Thymus (tissue), 14 donors: ENCODE measurements at places on chromosomes 7 and 10. TPM values are rescaled to one million over a fixed set of nuclear protein-coding genes. Genes with fewer than 3 reads are reported as not detected.

- DNase-seq, result no peak
- no peaks in the 10 kb centered on the region for H3K36me3 ChIP-seq
- H3K4me3 ChIP-seq, result no peak overlapping the region
- no peak overlapping the region for H3K27ac ChIP-seq
- no peaks in the 10 kb centered on the region for H3K27me3 ChIP-seq
- no peaks in the 10 kb centered on the region for H3K4me1 ChIP-seq
Measured at GRCh38 chr10:1249142-1249920, 193.1 kb downstream of the WDR37 start.

SFTPA1 gene
- total RNA-seq, result 1.4 TPM

DNA sequence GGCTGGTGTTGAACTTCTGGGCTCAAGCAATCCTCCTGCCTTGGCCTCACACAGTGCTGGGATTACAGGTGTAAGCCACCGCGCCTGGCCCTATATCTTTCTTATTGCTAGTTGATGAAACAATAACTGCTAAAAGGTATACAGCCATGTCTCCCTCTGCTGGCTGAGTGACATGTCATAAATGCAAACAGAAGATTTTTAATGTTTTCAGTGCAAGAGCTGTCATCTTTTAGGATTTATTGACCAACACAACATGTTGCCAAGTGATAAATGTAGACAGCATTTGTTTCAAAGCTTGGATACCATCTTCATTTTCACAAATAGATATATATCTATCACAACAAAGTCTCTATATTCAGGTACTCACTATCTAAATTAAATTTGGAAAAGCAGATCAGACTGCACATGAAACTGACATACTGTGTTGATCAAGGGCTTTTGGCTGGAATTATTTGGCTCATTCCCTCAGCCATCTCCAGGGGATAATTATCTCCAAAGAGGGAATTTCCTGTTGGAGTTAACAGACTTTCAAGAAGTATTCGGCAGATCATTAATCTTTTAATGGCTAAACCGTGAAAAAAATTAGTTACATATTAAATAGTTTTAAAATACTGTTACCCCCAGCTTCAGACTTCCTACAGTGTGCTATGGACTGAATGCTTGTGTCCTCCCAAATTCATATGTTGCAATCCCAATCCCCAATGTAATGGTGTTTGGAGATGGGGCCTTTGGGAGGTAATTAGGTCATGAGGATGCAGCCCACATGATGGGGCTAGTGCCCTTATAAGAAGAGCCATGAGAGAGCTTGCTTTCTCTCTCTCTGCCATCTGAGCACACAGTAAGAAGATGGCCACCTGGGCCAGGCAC is 41.3 kb upstream of the SRPK2 start:
- H3K4me1 ChIP-seq, result no peaks in the 10 kb centered on the region
- DNase-seq, result peak; percentile 49
- H3K4me3 ChIP-seq, result no peak overlapping the region
- no peaks in the 10 kb centered on the region for H3K36me3 ChIP-seq
- H3K27ac ChIP-seq, result no peak overlapping the region
- H3K27me3 ChIP-seq, result no peaks in the 10 kb centered on the region

- H3K4me3 ChIP-seq, result no peak overlapping the region
- H3K4me1 ChIP-seq, result peaks cover 12% of the 10 kb centered on the region
- peak; percentile 28 for DNase-seq
- H3K27me3 ChIP-seq, result no peaks in the 10 kb centered on the region
Measured at GRCh38 chr7:112080441-112080840, 125.8 kb downstream of the DOCK4 start.

RPA3 gene
- total RNA-seq, result 117 TPM

OR2A5 gene
- total RNA-seq, result not detected

GRCh38 chr10:87940210-87940609 is 76.8 kb downstream of the PTEN start:
- H3K36me3 ChIP-seq, result peaks cover 50% of the 10 kb centered on the region
- no peak overlapping the region for H3K27ac ChIP-seq
- H3K4me3 ChIP-seq, result no peak overlapping the region
- DNase-seq, result no peak

GRCh38 chr10:95522117-95522516 is 39.1 kb downstream of the SORBS1 start:
- no peak overlapping the region for H3K4me3 ChIP-seq
- H3K27me3 ChIP-seq, result no peaks in the 10 kb centered on the region
- DNase-seq, result no peak
- H3K4me1 ChIP-seq, result no peaks in the 10 kb centered on the region
- H3K27ac ChIP-seq, result no peak overlapping the region

DNA sequence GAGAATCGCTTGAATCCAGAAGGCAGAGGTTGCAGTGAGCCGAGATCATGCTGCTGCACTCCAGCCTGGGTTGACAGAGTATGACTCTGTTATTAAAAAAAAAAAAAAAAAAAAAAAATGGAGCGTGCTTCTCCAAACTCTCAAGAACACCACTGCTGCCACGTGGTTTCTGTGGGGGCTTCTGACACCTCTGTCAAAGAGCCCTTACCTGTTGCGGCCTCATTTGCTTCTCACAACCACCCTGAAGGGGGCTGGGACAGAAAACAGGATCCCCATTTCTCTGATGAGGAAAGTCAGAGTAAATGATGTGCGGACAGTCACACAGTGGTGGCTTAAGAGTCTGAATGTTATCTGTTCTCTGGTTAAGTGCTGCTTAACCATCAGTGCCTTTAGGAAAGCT is 95.3 kb downstream of the RNF216 start:
- no peak overlapping the region for H3K4me3 ChIP-seq
- H3K36me3 ChIP-seq, result peaks cover 21% of the 10 kb centered on the region
- no peaks in the 10 kb centered on the region for H3K27me3 ChIP-seq

- H3K4me3 ChIP-seq, result no peak overlapping the region
- DNase-seq, result no peak
- H3K4me1 ChIP-seq, result no peaks in the 10 kb centered on the region
- H3K27me3 ChIP-seq, result no peaks in the 10 kb centered on the region
- no peak overlapping the region for H3K27ac ChIP-seq
Measured at GRCh38 chr10:80292607-80293239, 3.3 kb upstream of the MAT1A start.

- peaks cover 70% of the 10 kb centered on the region for H3K4me1 ChIP-seq
- DNase-seq, result no peak
- no peak overlapping the region for H3K4me3 ChIP-seq
- H3K36me3 ChIP-seq, result no peaks in the 10 kb centered on the region
- no peaks in the 10 kb centered on the region for H3K27me3 ChIP-seq
Measured at GRCh38 chr10:71863203-71863602, 12.2 kb upstream of the PSAP start.

TMEM270 gene
- total RNA-seq, result 0.09 TPM

RBM33 gene
- total RNA-seq, result 58.5 TPM

DNA sequence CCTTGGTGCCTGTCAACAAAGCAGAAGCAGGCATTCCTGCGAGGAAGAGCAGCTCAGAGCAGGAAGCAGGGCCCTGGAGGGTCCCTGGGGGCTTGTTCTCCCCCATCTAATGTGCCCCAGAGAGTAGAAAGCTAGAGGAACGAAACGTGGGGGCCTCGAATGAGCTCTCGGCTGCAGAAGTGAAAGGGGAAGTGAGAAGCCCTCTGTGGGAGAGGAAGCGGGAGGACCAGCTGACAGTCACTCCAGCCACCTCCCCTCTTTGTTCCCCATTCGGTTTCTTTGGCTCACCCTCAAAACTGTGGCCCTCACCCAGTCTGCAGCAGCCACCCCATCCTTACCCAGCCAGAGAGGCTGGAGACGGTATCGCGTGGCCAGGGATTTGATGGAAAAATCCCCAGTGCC is 25.0 kb downstream of the C10orf105 start:
- no peak overlapping the region for H3K4me3 ChIP-seq
- no peaks in the 10 kb centered on the region for H3K4me1 ChIP-seq
- H3K27me3 ChIP-seq, result no peaks in the 10 kb centered on the region
- peak; percentile 69 for DNase-seq
- no peaks in the 10 kb centered on the region for H3K36me3 ChIP-seq

- no peaks in the 10 kb centered on the region for H3K36me3 ChIP-seq
- no peak for DNase-seq
- no peaks in the 10 kb centered on the region for H3K27me3 ChIP-seq
- no peak overlapping the region for H3K4me3 ChIP-seq
- H3K4me1 ChIP-seq, result no peaks in the 10 kb centered on the region
Measured at GRCh38 chr10:104766341-104766740, 125.3 kb downstream of the SORCS3 start.

TCF7L2 gene
- 1.4 TPM for total RNA-seq

DNA sequence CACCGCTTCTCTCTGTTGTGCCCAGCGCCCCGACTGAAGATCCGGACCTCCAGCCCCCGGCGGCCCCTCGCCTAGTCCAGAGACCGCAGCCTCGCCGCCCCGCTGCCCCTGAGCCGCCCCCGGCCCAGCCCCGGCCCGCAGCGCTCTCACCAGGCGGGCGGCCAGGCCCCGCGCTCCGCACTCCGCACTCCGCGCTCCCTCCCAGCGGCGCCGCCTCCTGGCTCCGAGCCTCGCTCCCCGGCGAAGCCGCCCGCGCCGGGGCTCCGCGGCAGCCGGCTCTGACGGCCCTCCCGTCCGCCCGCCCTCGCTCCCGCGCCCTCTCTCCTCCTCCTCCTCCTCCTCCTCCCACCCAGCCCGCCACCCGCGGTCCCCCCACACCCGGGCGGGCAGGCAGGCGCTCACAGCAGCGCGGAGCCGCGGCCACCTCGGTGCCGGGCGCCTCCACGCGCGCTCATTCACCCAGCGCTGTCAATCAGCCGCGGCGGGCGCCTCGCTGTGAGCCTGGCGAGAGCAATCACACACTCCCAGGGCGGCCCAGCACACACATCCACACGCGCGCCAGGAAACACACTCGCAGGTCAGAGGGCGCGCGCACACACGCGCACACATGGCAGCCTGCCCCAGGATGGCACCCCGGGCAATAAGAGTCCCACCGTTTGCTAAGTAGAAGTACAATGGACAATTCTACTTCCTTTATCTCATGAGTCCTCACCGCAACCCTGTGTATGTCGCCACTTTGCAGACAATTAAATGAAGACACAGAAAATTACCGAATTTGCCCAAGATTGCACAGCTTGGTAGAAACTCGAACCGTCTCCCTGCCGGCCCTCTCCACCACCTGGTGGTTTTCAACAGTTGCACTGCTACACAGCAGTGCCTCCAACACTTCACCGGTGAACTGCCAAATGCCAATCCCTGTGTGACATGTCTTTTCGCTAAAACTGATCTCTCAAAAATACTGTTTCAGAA is at the start of gene PRRT4:
Gene PRRT4, minus strand, starts transcription at position 280 of the 969 bp plus-strand sequence.
- no peaks in the 10 kb centered on the region for H3K36me3 ChIP-seq
- H3K4me3 ChIP-seq, result peak within 1 kb of the TSS; percentile 50
- H3K27ac ChIP-seq, result no peak within 1 kb of the TSS
- H3K4me1 ChIP-seq, result peaks cover 11% of the 10 kb centered on the region

- no peaks in the 10 kb centered on the region for H3K4me1 ChIP-seq
- H3K27me3 ChIP-seq, result no peaks in the 10 kb centered on the region
- DNase-seq, result no peak
- no peak overlapping the region for H3K4me3 ChIP-seq
Measured at GRCh38 chr7:44681645-44682044, 67.0 kb upstream of the ZMIZ2 start.

DNA sequence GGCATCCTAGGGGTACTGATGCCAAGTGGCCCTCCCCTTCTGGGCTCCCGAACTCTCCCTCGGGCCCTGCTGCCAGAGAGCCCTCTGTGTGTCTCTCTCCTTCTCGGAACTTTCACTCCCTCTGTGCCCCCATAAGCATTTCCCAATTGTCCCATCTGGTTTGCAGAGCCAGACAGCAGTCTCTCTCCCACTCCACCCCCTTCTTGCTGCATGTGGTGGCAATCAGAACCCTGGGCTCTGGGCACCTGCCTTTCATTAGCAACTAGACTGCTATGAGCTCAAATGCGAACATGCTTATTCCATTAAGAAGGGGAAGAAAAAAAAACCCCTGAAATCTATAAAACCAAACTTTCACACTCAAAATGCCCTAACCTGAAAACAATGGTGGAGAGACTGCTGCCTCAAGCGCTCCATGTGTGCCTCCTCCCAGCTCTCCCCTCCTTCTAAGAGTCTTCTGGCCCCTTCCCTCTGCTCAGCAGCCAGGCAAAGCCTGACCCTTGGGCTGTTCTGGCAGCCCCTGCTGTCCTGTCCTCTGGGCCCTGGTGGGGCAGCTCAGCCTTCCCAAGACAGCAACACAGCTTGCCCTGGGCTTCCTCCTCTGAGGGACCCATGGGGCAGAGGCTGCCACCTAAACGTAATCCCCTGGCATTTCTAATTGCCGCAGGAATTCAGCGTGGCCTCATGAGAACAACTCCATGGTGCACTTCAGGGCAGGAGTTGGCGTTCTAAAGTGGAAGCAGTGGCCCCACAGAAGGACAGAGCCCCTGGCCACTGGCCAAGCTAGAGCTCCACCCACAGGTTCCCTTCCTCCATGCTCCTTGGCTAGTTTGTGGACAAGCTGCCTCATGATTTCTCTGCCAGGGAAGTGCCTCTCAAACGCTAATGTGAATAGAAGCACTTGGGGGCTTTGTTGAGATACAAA is 415.4 kb downstream of the PLXNA4 start:
- H3K27me3 ChIP-seq, result no peaks in the 10 kb centered on the region
- H3K36me3 ChIP-seq, result no peaks in the 10 kb centered on the region
- H3K4me3 ChIP-seq, result no peak overlapping the region

OR2A12 gene
- total RNA-seq, result not detected

DNA sequence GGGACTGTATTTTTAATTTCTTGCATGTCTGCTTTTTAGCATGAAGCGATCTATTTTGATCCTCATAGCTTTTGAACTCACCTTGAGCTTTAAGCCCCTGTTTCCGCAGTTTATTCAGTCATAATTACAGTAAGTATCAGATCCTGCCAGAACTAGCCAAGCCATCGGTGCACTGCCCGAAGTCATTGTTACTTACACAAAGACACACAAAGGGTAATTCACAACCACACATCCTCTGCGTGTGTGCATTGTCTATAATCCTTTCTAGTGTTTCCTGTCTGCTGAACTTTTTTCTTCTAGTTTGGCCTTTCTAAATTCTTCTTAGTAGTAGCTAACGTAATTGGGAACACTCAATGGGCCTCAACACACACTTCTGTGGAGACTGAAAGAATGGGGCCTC is 133.0 kb downstream of the SFMBT2 start:
- H3K4me3 ChIP-seq, result no peak overlapping the region
- H3K4me1 ChIP-seq, result no peaks in the 10 kb centered on the region
- no peaks in the 10 kb centered on the region for H3K27me3 ChIP-seq
- no peak overlapping the region for H3K27ac ChIP-seq

FAM25A gene
- total RNA-seq, result 0.47 TPM

UBE3C gene
- total RNA-seq, result 25.6 TPM

VIM gene
- total RNA-seq, result 696 TPM

GRCh38 chr7:157405501-157405900 is 68.7 kb downstream of the DNAJB6 start:
- no peaks in the 10 kb centered on the region for H3K27me3 ChIP-seq
- H3K36me3 ChIP-seq, result peaks cover 52% of the 10 kb centered on the region
- H3K4me3 ChIP-seq, result no peak overlapping the region
- H3K4me1 ChIP-seq, result peaks cover 26% of the 10 kb centered on the region

DNA sequence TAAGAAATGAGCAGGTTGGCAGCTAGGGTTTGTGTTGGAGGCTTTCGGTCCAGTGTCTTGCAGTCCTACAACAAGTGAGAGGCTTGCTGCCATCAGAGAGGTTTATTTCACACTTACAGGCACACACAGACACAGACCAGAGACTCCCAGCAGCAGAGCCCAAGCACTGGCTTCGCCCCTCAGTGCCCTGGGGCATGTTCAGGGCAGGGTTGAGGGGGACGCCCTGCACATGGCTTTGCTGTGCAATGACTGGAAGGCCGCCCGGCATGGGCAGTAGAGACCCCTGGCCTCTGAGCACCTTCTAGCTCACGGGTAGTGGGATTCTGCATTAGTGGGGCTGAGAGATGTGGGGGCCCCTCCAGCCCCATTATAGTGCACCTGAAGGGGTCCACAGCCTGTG is 3.8 kb downstream of the SPRN start:
- H3K36me3 ChIP-seq, result peaks cover 32% of the 10 kb centered on the region
- no peak overlapping the region for H3K4me3 ChIP-seq
- no peaks in the 10 kb centered on the region for H3K4me1 ChIP-seq
- no peak for DNase-seq
- no peak overlapping the region for H3K27ac ChIP-seq
